Breast epithelium (tissue), 4 donors: ENCODE measurements at places on chromosomes 4 and X.

GRCh38 chr4:134028421-134028820 is 173.2 kb downstream of the PABPC4L start:
- no peak for DNase-seq

DNA sequence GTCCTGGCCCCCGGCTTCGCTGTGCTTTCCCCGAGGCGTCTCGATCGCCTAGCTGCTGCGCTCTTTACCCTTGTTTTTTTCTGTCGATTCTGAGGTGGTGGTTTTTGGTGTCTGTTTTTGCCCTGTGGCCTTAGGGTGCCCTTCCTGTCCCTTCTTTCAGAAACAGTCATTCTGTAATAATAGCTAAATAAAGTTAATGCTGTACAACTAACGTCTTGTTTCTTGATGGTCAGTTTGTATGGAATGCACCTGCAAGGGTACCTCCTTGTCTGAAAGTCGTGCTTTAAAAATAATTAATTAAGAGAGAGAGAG is 686 bp downstream of the FIP1L1 start:
- DNase-seq = no peak

- DNase-seq = peak; percentile 85
These were observed 206.5 kb upstream of the STK26 start for GRCh38 chrX:131816551-131817136.

DNA sequence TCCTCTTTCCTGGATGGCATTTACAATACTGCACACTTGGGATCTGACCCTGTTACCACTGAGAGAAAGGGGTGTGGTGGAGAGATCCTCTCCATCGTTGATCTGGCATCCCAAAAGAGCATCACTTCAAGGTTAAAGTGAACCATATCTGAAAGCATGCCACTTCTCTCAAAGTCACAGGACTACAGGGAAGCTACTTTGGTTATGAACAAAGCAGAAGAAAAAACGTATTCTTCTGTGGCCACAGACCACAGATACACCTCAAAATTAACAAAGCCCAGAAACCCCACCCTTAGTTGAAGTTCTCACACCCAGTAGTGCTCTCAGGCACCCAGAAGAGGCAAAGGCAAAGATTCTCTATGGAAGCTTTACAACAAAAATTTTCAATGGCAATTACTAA is 108.3 kb downstream of the JADE1 start:
- DNase-seq = no peak

DNA sequence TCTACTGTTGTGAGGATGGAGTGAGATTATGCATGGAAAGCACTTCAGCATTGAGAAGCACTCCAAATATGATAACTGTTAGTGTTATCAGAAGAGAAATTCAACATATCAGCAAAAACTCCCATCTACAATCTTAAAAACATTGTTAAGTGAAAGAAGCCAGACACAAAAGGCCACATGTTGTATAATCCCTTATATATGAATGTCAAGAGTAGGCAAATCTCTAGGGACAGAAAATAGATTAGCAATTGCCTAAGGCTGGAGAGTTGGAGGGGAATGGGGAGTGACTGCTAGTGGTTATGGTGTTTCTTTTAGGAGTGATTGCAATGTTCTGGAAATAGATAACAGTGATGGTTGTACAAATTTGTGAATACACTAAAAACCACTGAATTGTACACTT is 122.5 kb upstream of the LNX1 start:
- DNase-seq = no peak

DNA sequence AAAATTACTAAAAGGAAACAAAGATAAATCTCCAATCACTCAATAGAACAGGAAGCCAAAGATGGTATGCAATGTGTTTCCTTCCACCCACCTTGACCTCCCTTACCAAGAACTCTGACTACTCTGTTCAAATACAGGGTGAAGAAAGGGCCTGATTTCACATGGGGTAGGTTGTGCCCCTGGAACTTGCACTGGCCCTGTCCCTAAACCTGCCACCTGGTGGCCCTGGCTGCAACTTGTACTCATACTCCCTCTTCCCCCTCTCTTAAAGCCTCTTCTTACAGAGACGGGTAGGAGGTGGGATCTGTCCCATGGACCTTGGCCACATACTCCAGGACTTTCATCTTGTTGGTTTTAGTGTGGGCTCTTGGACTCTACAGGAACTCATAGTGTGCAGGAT is 17.3 kb upstream of the TMEM185A start:
- DNase-seq = no peak

GRCh38 chrX:132732236-132732635 is 226.2 kb downstream of the HS6ST2 start:
- DNase-seq = no peak

- no peak for DNase-seq
These were observed 19.4 kb downstream of the THOC2 start for GRCh38 chrX:123713434-123713833.

DNA sequence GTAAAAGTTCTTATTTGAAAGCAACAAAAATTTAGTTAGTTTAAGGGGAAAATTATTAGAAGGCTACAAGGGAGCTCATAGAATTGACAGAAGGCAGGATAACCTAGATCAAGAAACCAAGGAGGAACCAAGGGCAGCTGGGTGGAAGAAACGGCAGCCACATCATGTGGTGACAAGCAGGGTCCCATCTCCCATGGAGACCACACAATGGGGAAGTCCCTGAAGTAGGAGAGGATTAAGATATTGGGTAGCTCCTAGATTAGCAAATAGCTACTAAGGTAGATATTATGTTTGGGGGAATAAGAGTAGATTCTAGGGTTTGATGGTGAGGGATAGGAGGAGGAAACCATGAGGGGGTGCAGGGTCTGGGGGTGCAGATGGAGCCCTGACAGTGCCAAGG is 48.0 kb upstream of the TMEM154 start:
- DNase-seq = no peak
